CD8-positive, alpha-beta memory T cell (primary cell): ENCODE measurements at places on chromosomes 3 and 15.

GRCh38 chr3:160170409-160171370 is 54.5 kb upstream of the C3orf80 start:
- no peaks in the 10 kb centered on the region for H3K4me1 ChIP-seq
- H3K4me3 ChIP-seq: no peak overlapping the region
- H3K27ac ChIP-seq: no peak overlapping the region
- H3K36me3 ChIP-seq: no peaks in the 10 kb centered on the region
- DNase-seq: no peak
- H3K27me3 ChIP-seq: no peaks in the 10 kb centered on the region

GRCh38 chr3:135079095-135079494 is 284.0 kb downstream of the EPHB1 start:
- no peaks in the 10 kb centered on the region for H3K27me3 ChIP-seq
- H3K4me1 ChIP-seq: no peaks in the 10 kb centered on the region
- H3K4me3 ChIP-seq: no peak overlapping the region
- no peak overlapping the region for H3K27ac ChIP-seq
- no peaks in the 10 kb centered on the region for H3K36me3 ChIP-seq

DNA sequence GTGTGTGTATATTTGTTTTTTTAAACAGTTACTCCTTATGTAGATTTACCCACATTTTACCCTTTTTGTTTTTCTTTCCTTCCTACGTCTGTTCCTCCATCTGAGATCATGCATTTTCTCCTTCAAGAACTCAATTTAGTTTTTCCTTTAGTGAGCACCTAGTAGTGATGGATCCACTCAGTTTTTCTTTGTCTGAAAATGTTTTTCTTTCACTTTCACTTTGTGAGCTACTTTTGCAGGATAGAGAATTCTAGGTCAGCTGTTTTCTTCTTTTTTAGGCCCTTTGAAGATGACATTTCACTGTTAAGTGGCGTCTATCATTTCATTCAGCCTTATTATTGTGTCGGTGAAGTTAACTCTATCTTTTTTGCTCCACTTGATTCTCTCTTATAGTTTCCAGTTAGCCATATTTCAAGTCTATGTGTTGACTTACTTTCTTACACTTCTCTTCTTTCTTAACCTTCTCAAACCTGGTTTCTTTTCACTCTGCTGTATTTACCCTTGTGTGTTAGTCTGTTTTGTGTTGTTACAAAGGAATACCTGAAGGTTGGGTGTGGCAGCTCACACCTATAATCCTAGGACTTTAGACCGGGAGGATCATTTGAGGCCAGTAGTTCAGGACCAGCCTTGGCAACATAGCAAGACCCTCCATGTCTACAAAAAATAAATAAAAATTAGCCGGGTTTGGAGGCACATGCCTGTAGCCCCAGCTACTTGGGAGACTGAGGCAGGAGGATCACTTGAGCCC is 55.8 kb downstream of the PRKCI start:
- no peak overlapping the region for H3K27ac ChIP-seq
- H3K27me3 ChIP-seq: no peaks in the 10 kb centered on the region
- DNase-seq: peak; percentile 6
- H3K36me3 ChIP-seq: no peaks in the 10 kb centered on the region

DNA sequence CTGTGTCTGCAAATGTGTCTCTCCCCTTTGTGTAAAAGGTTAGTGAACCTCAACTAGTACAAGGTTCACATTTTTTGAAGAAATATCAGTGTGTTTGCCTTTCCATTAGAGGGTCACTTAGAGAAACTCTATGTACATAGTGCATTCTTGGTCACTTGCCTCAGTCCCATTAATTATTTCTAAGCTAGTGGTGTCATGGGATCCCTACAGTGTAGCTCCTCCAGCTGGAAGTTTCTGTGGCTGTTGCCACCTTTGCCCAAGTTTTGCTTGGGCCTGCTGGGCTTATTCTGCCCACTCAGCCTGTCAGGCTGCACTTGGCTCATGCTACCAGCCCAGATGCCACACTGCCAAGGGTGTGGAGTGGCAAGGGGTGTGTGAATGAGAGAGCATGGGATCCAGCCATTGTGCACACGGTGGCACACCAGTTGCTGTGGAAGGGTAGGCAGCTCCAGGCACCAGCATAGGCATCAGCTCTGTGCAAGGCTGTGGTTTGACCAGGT is 161.7 kb downstream of the ARPP21 start:
- H3K27ac ChIP-seq: no peak overlapping the region
- no peaks in the 10 kb centered on the region for H3K27me3 ChIP-seq

GRCh38 chr3:170953229-170953628 is 44.8 kb upstream of the EIF5A2 start:
- no peaks in the 10 kb centered on the region for H3K27me3 ChIP-seq
- no peak for DNase-seq
- no peaks in the 10 kb centered on the region for H3K4me1 ChIP-seq
- no peak overlapping the region for H3K27ac ChIP-seq

GRCh38 chr3:80677796-80678195 is 910.0 kb upstream of the ROBO1 start:
- H3K27ac ChIP-seq: no peak overlapping the region
- H3K4me3 ChIP-seq: no peak overlapping the region
- no peaks in the 10 kb centered on the region for H3K36me3 ChIP-seq
- H3K27me3 ChIP-seq: no peaks in the 10 kb centered on the region

GRCh38 chr15:91780387-91780786 is 73.1 kb upstream of the SLCO3A1 start:
- no peak for DNase-seq
- no peaks in the 10 kb centered on the region for H3K36me3 ChIP-seq
- H3K4me3 ChIP-seq: no peak overlapping the region
- H3K27ac ChIP-seq: no peak overlapping the region
- H3K27me3 ChIP-seq: no peaks in the 10 kb centered on the region

GRCh38 chr3:71006810-71007785 is 576.4 kb downstream of the FOXP1 start:
- DNase-seq: no peak
- H3K4me3 ChIP-seq: no peak overlapping the region
- H3K27ac ChIP-seq: no peak overlapping the region
- peaks cover 55% of the 10 kb centered on the region for H3K4me1 ChIP-seq
- H3K27me3 ChIP-seq: no peaks in the 10 kb centered on the region

- no peak overlapping the region for H3K4me3 ChIP-seq
- DNase-seq: no peak
- H3K27ac ChIP-seq: no peak overlapping the region
These were observed 36.9 kb downstream of the ATP13A3 start for GRCh38 chr3:194449913-194450312.

DNA sequence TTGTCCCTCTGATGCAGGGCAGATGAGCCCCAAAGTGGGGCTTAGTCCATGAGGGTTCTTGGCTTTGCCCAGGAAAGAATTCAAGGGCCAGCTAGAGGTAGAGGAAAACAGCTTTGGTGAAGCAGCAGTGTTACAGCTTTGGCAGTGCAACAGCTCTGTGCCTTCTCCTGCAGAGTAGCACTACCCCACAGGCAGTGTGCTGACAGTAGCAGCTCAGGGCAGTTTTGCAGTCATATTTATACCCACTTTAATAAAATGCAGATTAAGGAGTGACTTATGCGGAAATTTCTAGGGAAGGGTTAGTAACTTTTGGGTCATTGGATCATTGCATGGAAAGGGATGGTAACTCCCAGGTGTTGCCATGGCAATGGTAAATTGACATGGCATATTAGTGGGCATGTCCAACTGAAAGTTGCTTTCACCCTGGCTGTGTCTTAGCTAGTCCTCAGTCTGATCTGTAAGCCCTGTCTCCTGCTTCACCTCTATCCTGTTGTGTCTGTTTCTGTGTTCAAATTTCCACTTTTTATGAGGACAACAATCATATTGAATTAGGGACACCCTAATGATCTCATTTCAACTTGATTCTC is 241.3 kb upstream of the C2CD4B start:
- no peak overlapping the region for H3K27ac ChIP-seq
- H3K4me1 ChIP-seq: no peaks in the 10 kb centered on the region
- no peaks in the 10 kb centered on the region for H3K27me3 ChIP-seq

- DNase-seq: no peak
- H3K4me3 ChIP-seq: no peak overlapping the region
- no peaks in the 10 kb centered on the region for H3K27me3 ChIP-seq
- no peaks in the 10 kb centered on the region for H3K36me3 ChIP-seq
These were observed 62.5 kb downstream of the ALCAM start for GRCh38 chr3:105429034-105429762.

DNA sequence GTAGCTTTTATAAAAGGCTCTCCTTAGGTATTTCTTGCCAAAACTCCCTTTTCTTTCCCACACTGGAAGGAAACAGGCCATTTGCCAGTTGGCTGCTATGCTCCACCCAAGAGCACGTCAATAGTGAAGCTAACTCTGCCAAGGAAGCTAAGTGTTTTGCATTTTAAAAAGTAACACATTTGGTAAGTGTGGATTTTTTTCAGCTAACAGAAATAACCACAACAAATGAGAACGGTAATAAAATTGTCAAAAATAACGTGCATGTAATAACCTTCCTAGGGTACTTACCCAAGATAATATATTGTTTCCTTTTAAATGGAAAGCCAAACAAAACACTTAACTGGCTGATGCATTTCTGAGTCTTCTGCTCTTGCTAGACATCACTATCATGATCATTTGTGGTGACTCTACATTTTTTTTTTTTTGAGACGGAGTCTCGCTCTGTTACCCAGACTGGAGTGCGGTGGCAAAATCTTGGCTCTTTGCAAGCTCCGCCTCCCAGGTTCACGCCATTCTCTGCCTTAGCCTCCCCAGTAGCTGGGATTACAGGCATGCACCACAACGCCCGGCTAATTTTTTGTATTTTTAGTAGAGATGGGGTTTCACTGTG is 4.6 kb downstream of the DPP8 start:
- peak; percentile 34 for DNase-seq
- peaks cover 8% of the 10 kb centered on the region for H3K36me3 ChIP-seq
- H3K27me3 ChIP-seq: no peaks in the 10 kb centered on the region

GRCh38 chr3:125048282-125048681 is 7.5 kb downstream of the HEG1 start:
- H3K27me3 ChIP-seq: no peaks in the 10 kb centered on the region
- no peak for DNase-seq
- H3K4me3 ChIP-seq: no peak overlapping the region
- H3K27ac ChIP-seq: no peak overlapping the region

DNA sequence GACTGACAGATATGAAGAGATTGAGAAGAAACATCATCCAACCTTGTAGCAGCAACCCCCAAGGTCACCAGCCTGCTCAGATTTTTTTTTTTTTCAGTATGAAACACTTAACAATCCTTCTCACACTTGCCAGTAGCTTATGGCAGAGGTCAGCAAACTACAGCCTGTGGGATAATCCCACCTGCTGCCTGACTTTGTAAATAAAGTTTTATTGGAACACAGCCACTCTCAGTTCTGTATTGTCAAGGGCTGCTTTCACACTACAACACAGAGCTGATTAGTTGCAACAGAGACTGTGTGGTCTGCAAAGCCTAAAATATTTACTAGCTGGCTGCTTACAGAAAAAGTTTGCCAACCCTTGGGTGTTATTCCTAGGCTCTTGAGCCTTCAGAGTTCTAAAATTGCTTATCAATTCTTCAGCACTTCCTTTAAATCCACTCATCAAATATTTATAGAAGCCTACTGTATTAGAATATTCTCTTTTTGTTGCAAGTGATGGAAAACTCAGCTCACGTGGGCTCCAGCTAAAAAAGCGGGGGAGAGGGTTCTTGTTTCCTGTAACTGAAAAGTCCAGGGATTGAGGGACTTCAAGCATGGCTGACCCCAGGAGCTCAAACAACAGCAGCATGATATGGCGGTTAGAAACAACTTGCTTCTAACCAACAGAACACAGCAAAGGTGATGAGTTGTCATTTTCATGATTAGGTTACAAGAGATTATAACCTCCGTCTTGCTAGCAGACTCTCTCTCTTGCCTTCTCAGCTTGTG is 246.1 kb downstream of the SHQ1 start:
- H3K4me3 ChIP-seq: no peak overlapping the region
- DNase-seq: no peak
- H3K4me1 ChIP-seq: no peaks in the 10 kb centered on the region
- H3K27me3 ChIP-seq: no peaks in the 10 kb centered on the region
- no peaks in the 10 kb centered on the region for H3K36me3 ChIP-seq

DNA sequence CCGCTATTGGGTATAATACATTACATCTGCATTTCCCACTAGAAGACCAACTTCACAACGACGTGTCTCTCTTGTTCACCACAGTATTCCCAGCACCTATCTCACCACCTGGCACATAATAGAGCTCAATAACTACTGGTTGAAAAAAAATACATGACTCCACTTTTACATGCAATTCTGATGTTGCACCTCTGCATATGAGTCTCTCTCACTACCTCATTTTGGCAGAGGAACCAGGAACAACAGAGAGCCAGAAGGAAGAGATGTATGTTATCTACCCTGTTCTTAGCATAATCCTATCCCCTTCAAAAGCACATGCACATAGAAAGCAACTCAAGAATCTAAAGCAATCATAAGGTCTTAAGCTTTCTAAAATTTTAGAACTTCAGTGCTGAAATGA is 61.6 kb downstream of the SHQ1 start:
- no peaks in the 10 kb centered on the region for H3K4me1 ChIP-seq
- no peak overlapping the region for H3K4me3 ChIP-seq
- H3K27me3 ChIP-seq: no peaks in the 10 kb centered on the region
- no peaks in the 10 kb centered on the region for H3K36me3 ChIP-seq
- no peak overlapping the region for H3K27ac ChIP-seq

- H3K4me1 ChIP-seq: no peaks in the 10 kb centered on the region
- no peak overlapping the region for H3K27ac ChIP-seq
- DNase-seq: no peak
- H3K36me3 ChIP-seq: no peaks in the 10 kb centered on the region
These were observed 83.6 kb upstream of the TSEN2 start for GRCh38 chr3:12400616-12401194.

GRCh38 chr15:99110581-99111320 is 5.9 kb downstream of the SYNM start:
- H3K27me3 ChIP-seq: no peaks in the 10 kb centered on the region
- H3K4me1 ChIP-seq: peaks cover 10% of the 10 kb centered on the region
- H3K27ac ChIP-seq: no peak overlapping the region
- no peak overlapping the region for H3K4me3 ChIP-seq
- no peak for DNase-seq

- no peak for DNase-seq
- no peaks in the 10 kb centered on the region for H3K27me3 ChIP-seq
- H3K36me3 ChIP-seq: peaks cover 17% of the 10 kb centered on the region
- no peak overlapping the region for H3K4me3 ChIP-seq
These were observed 26.7 kb downstream of the SATB1 start for GRCh38 chr3:18398448-18398847.

DNA sequence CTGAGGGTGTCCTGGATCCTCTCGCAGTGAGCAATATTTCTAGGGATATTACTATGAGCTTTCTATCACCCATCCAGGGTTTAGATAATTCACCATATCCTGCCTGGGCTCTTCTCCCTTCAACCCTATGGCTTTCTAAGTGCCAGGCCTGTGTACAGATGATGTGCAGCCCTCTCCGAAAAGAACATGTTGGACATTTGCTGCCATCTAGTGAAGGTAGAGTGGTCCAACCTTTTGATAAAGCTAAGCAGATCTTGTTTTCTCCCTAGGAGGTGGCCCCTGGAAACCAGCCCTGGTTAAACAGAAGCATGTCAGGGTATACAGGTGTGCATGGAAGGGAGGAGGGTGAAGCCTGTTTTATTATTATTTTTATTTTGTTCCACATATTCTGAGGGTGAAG is 27.9 kb upstream of the SCN10A start:
- no peak for DNase-seq
- H3K27me3 ChIP-seq: no peaks in the 10 kb centered on the region
- no peaks in the 10 kb centered on the region for H3K4me1 ChIP-seq

GRCh38 chr15:31271224-31271635 is 55.4 kb upstream of the KLF13 start:
- no peaks in the 10 kb centered on the region for H3K27me3 ChIP-seq
- peaks cover 36% of the 10 kb centered on the region for H3K4me1 ChIP-seq
- no peak overlapping the region for H3K27ac ChIP-seq
- H3K4me3 ChIP-seq: no peak overlapping the region
- peak; percentile 25 for DNase-seq
